Activated naive CD4-positive, alpha-beta T cell treated with anti-CD3 and anti-CD28 coated beads, Interleukin-2, amount 50 U/mL, for 72 hours (primary cell): ENCODE measurements at places on chromosomes 3 and 15. TPM values are rescaled to one million over a fixed set of nuclear protein-coding genes. Genes with fewer than 3 reads are reported as not detected.

The EIF4G1 gene
- 376 TPM for total RNA-seq

The HRH1 gene
- total RNA-seq, result 1.6 TPM

The IMPDH2 gene
- 637 TPM for total RNA-seq

The LNP1 gene
- 1.9 TPM for total RNA-seq

The TRIM71 gene
- total RNA-seq, result 0.02 TPM

The CFAP91 gene
- total RNA-seq, result 0.25 TPM

The STAC gene
- not detected for total RNA-seq

The SRPRB gene
- 50.1 TPM for total RNA-seq

The PLSCR4 gene
- total RNA-seq, result not detected

The ERICH6 gene
- total RNA-seq, result not detected

The PLA2G4D gene
- not detected for total RNA-seq

The CAMKV gene
- 0.43 TPM for total RNA-seq

The STT3B gene
- 93.5 TPM for total RNA-seq

GRCh38 chr15:73940061-73940981, 14.1 kb downstream of the LOXL1 start:
- no peak for DNase-seq

- DNase-seq, result no peak
These were observed 22.3 kb downstream of the FBXL2 start for GRCh38 chr3:33299395-33300081.

- DNase-seq, result no peak
These were observed 51.3 kb downstream of the DHX30 start for GRCh38 chr3:47854267-47854666.

GRCh38 chr15:34647569-34648293, 64.3 kb upstream of the GOLGA8B start:
- no peak for DNase-seq

GRCh38 chr3:30578479-30578878, 27.9 kb upstream of the TGFBR2 start:
- DNase-seq, result no peak

- DNase-seq, result no peak
These were observed 104.0 kb upstream of the MYRIP start for GRCh38 chr3:39705351-39705900.

DNA sequence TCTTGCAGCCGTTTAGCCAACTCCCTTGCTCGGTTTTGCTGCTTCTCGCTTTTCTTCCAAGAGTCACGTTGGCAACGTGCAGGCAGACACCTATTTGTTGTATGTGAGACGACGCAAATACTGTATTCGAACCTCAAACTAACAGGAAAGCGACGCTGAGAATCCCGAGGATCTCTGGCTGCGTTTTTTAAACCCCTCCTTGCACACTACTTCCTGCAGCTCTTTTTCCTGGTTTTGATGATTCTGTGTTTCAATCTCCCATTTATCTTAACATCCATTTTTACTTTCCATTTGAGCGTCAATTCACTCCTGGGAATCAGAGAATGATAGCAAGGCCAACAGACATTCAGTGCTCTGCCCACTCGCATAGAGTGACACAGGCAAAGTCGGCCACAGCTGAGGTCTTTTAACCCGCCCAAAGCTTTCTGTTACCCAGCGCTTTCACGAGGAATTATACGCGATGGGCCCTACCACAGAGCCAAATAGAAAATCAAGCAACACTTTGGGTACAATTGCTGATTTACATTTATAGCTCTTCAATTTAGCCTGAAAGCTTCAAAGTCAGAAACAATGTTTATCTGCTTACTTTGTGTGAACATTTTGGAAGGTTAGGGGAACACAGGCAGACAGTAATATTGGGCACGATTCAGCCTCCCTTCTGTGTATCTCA, 1.6 kb upstream of the ANXA2 start:
- no peak for DNase-seq

DNA sequence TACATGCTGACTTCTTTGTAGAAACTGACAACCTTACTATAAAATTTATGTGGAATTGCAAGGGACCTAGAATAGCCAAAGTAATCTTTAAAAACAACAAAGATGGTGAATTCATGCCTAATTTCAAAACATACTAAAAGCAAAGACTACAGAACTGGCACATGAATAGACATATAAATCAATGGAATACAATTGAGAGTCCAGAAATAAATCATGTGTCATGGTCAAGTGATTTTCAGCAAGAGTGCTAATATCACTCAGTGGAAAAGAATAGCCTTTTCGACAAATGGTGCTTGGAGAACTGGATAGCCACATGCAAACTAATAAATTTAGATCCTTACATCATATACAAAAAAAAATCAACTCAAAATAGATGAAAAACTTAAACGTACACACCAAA, 8.7 kb downstream of the IMPG2 start:
- DNase-seq, result no peak

DNA sequence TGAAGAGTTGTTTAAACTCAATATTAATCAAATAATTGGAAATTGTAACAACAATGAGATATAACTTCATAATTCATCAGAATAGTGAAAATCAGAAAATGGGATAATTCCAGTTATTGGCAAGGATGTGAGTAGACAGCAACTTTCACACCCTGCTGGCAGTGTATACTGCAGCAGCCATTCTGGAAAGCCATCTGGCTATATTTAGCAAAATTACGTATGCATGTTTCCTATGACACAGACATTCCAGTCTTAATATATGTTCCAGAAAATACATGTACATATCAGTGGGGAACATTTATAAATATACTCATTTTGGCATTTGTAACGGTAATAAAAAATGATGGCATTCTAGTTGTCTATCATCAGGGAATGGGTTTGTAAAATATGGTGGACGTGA, 564.1 kb downstream of the GBE1 start:
- no peak for DNase-seq

GRCh38 chr3:148642214-148642613, 55.5 kb upstream of the AGTR1 start:
- DNase-seq, result no peak

DNA sequence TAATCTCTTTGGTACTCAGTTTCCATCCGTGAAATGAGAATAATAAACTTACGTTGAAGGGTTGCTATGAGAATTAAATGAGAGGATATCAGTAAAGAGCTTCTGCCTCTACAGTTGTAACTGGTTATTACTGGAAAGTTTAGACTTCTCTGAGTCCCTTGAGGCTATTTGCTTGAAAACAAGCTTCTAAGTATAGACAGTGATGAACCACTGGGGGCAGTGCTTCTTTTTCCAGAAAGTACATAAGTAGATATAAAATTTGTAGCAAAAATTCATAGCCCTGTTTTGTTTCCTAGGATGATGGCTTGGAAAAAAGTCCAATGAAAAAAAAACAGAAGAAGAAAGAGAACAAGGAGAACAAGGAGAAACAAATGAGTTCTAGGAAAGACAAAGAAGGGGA, 87.1 kb downstream of the RGMA start:
- no peak for DNase-seq

GRCh38 chr3:1251282-1252060, 158.6 kb downstream of the CNTN6 start:
- no peak for DNase-seq

GRCh38 chr3:57036952-57037351, 23.5 kb upstream of the SPATA12 start:
- DNase-seq, result no peak

- no peak for DNase-seq
These were observed 68.4 kb downstream of the SV2B start for GRCh38 chr15:91168457-91168856.

- no peak for DNase-seq
These were observed 45.8 kb upstream of the KLF13 start for GRCh38 chr15:31280831-31281216.

- no peak for DNase-seq
These were observed 1.2 kb upstream of the ITIH4 start for GRCh38 chr3:52831500-52832301.

DNA sequence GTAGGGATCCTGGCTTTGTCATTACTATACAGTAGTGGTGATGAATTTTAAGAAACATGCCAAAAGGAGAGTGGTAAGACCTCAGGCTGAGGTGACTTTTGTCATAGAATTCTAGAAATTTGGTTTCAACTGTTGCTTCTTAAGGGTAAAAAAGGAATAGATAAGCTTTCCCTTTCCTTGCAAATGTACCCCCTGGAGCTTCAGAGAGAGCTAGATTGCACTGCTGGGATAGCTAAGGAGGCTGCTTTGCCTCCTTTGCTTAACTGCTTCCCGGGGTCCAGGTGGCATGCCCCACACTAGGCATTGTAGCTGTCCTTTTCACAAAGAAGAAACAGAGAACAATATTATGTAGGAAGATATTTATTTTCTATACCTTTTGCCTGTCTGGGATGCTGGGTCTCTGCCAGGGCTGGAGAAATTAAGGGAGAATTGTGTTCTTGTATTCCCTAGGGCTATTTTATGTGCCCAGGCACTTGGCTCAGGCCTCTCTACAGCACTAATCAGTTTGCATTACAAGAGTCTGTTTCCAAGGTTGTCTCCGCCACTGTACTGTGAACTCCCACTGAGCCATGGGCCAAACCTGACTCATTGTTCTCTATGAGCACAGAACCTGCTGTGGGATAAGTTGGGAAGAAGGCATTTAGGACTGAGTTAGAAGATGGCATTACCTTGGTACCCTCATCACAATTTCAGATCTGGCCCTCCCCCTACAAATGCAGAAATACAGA, 460.0 kb downstream of the PDCD6IP start:
- DNase-seq, result no peak

- no peak for DNase-seq
These were observed 60.6 kb downstream of the WNT5A start for GRCh38 chr3:55426486-55426885.

DNA sequence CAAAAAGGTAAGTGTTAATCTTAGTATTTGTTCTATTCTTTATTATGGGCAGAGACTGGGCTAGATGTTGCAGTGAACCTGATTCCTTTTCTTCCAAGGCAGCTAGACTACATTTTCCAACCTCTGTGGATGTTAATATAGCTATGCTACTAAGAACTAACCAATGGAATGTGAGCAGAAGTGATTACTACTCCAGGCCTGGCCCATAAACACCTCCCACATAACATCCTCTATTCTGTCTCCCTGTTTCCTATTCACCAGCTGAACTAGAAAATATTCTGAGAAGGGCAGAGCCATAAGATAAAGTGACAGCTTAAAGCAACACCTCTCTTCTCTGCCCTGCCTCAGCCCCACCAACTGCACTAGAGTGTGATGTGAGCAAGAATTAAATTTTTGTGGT, 29.4 kb downstream of the CD200R1L start:
- no peak for DNase-seq
